Activated T-cell treated with anti-CD3 and anti-CD28 coated beads for 1 hour (primary cell): ENCODE measurements at places on chromosomes 12 and 14.

DNA sequence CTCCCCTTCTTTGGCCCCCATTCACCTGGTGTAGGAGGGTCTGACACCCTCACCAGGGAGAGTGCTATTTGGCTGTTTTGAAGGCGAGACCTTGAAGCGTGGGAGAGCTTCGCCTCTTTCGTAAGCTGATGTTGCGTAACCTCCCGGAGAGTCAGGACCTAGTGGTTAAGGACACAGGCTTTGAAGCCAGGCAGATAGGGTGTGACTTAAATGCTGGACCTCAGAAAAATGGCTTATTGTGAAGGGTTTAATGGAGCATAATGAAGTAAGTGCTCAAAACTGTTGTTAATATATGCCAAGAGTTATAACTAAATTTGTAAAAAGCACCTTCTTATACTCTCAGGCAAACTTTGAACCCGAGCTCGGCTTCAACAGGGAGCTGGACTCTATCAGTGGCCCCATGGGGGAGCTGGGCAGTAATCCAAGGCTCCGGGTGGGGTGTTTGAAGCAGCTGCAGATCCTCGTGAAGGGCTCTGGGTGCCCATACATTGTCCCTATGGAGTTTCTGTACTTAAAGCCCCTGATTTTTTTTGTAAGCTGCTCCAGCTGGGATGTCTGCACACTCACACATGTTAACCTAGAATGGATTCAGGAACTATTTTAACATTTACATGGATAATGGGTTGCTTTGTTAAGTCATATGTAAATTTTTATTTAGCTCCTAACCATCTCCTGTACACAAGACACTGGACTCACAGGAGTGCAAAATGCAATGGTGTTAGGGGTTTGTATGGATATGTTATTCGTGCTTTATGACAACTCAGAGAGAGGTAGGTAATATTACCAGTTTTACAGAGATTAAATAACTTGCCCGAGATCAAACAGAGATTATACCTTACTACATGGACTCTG is 26.0 kb downstream of the PPFIBP1 start:
- DNase-seq, result no peak

DNA sequence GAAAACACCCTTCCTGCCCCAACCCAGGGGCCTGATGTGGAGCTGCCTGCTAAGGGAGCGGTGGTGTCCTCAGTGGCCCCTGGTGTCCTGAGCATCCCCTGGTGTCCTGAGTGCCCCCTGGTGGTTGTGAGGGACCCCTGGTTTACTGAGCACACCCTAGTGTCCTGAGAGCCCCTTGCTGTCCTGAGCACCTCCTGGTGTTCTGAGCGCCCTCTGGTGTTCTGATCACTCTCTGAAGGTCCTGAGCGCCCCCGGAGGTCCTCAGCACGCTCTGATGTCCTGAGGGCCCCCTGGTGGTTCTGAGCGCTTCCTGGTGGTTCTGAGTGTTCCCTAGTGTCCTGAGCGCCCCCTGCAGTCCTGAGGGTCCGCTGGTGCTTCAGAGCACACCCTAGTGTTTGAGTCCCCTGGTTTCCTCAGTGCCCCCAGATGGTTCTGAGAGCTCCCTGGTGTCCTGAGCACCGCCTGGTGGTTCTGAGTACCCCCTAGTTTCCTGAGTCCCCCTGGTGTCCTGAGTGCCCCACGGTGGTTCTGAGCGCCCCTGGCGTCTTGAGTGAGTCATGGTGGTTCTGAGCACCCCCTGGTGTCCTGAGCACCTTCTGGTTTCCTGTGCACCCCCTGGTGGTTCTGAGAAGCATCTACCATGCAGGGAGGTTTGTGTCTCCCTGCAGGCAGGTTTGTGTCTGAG is 1004.2 kb downstream of the TMEM121 start:
- no peak for DNase-seq

- no peak for DNase-seq
Observed at GRCh38 chr14:24441904-24442239, 704 bp downstream of the SDR39U1 start.

GRCh38 chr14:101603096-101603495 is 41.8 kb downstream of the DIO3 start:
- no peak for DNase-seq

GRCh38 chr12:20800160-20800559 is 10.3 kb upstream of the SLCO1B3 start:
- no peak for DNase-seq

DNA sequence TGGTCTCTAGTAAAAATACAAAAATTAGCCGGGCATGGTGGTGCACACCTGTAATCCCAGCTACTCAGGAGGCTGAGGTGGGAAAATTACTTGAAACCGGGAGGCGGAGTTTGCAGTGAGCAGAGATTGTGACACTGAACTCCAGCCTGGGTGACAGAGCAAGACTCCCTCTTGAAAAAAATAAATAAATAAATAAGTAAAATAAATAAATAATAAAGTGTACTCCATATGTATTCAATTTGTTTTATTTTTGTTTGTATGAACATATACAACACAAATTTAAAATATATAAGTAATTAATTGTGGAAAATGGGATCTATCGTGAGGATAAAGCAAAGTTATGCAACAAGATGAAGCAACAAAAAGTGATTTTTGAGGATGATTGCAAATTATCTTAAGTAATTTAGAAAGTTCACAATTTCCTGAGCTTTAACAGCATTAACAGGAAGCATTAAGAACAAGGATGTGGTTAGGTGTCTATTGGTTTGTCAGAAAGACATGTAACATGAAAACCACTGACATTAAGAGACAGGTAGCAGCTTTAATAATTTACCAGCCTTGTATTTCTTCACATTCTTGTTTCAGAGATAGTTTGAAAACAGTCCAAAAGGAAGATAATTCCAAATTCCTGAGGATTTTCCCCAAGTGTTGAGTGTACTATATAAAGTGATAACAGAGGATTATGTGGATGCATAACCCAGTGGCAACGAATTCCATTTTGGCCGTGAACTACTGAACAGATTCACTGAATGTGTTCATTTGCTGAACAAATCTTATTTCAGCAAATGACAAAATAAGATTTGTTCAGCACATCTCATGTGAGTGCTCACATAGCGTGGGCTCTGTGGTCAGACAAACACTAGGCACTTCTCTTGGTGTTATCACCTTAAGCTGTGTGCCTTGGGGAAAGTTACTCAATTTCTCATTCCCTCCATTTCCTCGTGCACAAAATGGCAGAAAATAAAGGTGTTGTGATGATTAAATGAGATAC is 68.6 kb upstream of the RESF1 start:
- no peak for DNase-seq

DNA sequence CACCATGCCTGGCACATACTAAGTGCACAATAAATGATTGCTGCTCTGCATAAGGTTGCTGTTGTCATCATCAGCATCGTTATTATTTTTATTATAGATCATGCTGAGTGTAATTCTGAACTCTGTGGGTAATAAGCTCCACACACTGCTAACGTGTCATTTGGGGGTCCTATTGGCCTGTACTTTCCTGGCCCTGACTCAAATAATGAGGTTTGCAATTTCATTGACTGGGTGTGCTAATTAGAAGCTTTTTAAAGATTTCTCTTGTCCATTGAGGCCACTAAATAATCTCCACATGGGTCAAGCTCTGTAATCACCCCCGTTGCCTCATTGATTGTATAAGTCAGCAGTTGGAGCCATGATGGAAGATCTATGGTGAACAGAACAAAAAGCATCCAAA is 320.8 kb upstream of the TMPO start:
- no peak for DNase-seq

DNA sequence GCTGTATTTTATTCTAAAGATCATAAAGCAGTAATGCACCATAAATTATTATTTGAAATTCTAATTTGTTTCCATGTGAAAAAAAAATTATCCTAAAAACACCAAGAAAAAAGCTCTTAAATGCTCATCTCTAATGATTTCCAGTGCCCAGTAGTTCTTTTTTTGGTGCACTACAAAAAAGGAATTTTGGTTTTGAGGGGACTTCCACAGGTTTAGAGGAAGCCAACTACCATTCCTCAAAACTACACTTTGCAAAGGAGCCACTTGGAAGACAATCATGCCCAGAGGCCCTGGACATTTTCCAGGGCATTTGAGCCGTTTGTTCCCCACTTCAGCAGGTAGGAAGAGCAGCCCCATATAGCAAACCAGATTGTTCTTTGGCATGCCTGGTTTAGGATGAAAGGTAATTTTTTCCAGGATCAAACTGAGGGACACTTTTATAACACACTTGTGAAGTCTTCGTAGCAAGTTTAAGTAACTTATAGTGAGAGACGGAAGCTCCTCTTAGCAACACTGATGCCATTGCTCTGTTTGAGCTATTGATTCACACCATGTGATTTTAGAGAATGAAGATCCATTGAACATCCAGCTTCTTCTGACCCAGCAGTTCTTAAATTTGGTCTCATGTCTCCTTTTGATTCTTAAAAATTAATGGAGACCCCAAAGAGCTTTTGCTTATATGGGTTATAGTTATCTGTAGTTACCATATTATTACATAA is 187.9 kb downstream of the ETV6 start:
- DNase-seq, result no peak

- DNase-seq, result no peak
Observed at GRCh38 chr14:22417914-22418313, 171.1 kb downstream of the DAD1 start.

GRCh38 chr14:85943192-85943591 is 413.2 kb downstream of the FLRT2 start:
- DNase-seq, result no peak

DNA sequence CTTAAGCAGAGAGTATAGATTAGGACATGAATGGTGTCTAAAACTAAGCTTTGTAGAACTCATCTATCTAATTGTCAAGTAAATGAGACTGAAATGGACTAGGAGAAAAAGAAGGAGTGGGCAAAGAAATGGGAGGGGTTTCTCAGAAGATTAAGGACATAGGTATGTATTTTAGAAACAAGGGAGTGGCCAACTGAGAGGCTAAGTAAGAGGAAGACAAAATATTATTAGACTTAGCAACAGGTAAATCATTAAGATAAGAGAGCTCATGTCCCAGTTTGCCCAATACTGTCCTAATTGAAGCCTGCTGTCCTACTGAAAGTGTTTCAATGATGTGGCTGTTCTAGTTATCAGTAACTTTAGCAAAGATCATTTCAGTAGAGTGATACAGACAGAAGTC is 171.4 kb downstream of the KITLG start:
- DNase-seq, result no peak

DNA sequence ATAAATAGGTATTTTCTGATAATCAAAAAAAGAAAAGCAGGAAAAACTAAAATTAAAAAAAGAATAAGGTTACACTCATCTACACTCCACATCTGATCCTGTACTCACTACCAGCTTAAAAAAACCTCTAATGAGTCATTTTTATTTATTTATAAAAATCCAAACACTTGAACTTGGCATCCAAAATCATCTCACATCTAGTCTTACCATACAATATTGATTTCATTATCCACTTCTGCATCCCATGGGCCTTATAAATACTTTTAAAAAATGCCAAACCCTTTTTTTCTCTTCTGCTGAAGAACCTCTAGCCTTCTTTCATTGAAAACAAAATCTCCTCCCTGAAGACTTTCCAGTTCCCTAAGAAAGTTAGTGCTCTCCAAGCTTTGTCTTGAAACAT is 109.7 kb downstream of the TMTC3 start:
- no peak for DNase-seq

DNA sequence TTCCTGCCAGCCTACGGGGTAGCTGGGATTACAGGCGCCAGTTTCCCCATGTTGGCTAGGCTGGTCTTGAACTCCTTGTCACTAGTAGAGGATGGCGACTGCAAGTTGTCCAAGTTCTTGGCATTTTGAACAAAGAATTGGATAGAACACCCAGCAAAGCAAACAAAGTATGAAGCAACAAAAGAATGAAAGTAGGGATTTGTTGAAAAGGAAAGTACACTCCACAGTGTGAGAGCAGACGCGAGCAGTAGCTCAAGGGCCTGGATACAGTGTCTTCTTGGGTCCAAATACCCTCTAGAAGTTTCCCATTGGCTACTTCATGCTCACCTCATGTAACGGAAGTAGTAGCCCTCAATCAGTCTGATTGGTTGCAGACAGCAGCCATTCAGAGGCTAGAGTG is 152.2 kb downstream of the CCER1 start:
- DNase-seq, result no peak

GRCh38 chr12:62744551-62744950 is 190.4 kb downstream of the PPM1H start:
- DNase-seq, result no peak

- no peak for DNase-seq
Observed at GRCh38 chr12:46676797-46677520, 148.8 kb downstream of the SLC38A4 start.

DNA sequence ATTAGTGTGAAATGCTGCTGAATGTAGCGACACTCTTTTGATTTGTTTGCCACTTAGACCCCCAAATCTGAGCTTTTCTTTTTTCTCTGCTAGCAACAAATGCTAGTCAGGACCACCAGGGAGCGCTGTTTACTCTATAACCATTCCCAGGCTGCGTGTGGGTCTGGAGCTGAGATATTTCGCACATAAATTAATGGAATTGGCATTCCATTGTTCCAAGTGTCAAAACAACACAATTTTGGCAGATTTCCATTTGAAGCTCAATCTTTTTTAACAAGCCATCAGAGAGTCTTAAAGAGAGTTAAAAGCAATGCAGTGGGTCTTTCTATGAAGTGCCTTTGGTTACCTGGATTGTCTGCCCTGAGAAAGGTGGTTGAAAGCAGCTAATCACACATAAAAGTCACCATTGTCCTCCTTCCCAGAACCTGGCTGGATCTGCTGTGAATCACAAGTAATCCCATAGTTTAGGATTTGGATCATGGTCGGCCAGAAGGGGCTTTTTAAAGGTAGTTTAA is 7.4 kb upstream of the TMEM132C start:
- no peak for DNase-seq

DNA sequence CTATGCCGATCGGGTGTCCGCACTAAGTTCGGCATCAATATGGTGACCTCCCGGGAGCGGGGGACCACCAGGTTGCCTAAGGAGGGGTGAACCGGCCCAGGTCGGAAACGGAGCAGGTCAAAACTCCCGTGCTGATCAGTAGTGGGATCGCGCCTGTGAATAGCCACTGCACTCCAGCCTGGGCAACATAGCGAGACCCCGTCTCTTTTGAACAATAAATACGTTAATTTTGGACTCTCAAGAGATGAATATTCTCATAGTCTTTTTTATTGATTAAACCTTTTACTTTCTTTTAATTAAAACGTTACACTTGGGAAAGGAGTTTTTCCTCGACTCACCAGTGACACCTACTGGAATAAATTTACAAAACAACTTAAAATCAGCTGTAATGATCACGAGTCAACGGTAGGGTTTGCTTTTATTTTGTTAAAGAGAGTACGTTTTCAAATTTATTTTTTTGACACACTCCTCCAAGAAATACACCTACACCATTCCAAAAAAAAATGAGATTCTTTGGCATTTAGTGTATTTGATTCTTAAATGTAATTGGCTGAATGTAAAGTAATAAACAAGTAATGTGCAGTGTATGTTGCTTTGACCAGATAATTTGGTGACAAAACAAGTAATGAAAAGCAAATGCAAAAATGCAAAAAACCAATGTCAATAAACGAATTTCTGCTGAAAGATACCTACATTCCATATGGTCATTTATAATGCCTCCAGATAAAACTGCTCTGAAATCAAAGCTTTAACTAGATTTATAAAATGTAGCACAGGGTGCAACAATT is 687 bp upstream of the RPS29 start:
- peak; percentile 18 for DNase-seq

DNA sequence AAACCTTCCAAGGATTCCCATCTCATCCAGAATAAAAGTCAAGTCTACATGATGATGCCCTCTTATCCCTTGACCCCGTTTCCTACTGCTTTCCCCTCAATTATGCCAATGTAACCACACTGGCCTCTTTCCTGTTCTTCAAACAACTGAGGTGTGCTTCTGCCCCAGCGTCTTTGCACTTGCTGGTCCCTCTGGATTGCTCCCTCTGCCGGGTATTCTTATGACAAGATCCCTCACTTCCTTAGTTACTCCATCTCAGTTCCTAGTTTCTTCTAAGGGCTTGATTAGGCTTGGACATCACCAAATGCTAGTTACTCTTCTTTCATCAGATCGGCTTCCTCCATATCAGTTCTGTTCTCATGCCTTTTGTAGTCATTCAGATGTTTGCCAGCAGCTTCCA is 32.7 kb upstream of the PELI2 start:
- DNase-seq, result no peak
